ENCODE measurements at places on chromosomes 12 and 14.

GRCh38 chr12:11758510-11759493, 109.3 kb downstream of the ETV6 start:
- DNase-seq: no peak

DNA sequence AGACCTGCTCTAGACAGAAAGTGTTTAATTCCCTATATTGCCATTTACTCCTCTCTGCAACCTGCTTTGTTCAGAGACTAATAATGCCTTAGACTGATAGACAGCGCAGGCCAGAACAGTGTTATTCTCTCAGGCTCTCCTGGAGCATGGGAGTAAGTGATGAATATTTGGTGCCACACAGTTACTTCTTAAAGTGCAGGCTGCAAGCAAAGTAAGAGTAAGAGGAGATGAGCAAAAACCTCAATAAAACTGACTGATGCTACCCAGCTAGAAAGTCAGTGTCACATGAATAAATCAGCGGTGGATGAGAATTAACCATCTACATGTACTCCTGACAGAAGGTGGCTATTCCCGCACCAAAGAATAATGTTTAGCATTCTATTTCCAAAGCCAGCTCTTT, 9.9 kb downstream of the TRIM9 start:
- DNase-seq: no peak

DNA sequence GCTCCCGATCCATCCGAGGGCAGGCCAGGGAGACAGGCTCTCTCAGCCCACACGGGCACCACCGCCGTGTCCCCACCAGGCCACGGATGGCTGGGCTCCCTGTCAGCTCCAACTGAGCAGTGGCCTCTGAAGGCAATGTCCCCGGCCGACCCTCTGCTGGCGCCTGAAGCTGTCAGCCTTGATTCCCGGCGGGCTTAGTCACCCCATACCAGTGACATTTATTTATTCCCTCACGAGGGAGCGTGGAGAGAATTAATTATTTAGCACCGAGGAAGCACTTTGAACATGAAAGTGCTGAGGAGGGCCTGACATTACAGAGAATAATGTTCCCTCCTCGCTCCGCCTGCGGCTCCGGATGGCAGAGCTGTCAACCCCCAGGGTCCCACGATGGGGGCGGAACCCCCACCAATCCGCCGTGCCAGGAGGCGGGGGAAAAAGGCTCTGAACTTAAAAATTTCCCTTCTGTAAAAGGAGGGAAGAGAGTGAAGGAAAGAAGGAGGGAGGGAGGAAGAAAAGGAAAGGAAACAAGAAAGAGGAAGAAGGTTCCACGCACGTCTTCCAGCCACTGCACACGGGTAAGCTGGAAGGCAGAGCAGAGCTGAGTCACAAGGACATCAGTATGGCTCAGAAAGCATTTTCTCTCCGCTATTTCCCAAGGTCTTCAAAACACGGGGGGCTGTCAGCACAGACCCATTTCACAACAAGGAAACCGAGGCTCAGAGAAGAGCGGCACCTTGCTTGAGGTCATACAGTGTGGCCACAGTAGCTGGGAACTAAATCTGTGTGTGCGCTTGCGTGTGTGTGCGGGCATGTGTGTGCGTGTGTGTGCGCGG, 108.7 kb upstream of the NCOR2 start:
- no peak for DNase-seq

GRCh38 chr14:90535556-90536090, 138.8 kb downstream of the CALM1 start:
- no peak for DNase-seq

GRCh38 chr14:53034688-53035230, 83.9 kb upstream of the FERMT2 start:
- no peak for DNase-seq

DNA sequence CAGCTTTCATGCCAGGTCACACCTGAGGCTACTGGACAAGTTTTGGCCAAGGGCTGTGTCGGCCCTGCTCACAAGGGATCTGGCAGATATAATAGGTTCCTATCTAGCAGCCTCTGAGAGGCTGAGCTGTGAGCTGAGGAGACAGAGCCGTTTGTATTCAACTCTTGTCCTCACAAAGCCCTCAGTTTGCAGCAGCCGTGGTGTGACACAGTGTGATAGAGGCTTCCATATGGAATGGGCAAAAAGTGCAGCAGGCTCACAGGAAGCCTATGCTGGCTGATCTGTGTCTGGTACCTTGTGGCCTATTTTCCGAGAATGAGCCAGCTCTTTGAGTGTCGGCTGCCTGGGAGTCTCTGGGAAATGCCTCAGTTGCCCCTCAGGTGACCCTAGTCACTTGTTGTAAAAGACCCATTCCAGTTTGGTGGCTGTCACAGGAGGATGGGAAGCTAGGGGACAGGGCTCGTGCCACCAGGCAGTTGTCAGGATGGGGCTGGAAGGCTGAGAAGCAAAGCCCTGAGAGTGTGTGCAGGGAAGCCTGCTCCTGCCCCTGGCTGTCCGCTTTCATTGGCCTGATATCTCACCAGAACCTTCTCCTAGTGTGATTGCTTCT, 16.1 kb downstream of the VRTN start:
- DNase-seq: no peak

DNA sequence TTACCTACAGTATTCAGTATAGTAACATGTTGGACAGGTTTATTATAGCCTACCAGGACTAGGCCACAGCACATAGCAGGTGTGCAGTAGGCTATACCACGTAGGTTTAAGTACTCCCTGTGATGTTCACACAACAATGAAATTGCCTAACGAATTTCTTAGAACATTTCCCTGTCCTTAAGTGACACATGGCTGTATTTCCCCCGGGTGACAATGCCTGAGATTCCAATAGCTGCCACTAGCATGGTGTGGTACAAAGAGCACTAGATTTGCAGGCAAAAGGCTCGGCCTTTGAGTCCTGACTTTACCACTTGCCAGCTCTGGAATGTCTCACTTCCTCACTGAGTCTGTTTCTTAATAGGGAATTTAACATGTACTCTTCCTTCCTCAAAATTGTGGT, 19.7 kb downstream of the PTPN21 start:
- DNase-seq: no peak

DNA sequence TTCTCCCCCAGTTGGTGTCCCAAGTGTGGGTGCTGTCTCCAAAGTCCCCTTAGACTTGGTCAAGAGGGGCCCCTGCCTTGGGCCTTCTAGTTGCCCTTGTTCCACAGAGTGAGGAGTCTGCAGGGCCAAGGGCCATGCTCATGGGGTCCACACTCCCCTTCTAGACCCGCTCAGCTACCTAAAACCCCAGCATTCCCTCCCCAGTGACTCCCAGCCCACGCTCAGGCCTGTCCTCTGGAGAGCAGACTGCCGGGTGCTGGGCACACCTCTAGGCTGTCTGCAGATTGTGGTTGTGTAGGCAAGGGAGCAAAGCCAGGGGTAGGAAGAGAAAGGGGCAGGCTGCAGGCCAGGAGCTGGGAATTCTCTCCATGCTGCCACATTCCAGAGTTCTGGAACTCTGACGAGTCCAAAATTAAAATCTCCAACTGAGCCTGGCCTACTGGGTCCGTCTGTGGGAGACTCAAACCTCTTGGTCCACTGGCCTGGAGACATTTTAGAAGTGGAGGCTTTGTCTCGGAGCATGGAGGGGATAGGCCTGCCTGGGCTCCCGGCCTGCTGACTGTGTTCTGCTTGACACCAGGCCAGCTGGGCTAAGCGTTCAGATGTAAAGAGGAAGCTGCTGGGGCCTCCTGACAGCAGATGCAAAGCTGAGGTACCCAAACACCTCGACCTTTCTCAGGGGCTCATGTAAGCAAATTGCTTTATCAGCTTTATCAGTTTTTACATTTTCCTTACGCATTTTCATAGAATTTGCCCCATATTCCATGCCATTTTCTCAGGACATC, 13.7 kb upstream of the KRT5 start:
- DNase-seq: no peak

DNA sequence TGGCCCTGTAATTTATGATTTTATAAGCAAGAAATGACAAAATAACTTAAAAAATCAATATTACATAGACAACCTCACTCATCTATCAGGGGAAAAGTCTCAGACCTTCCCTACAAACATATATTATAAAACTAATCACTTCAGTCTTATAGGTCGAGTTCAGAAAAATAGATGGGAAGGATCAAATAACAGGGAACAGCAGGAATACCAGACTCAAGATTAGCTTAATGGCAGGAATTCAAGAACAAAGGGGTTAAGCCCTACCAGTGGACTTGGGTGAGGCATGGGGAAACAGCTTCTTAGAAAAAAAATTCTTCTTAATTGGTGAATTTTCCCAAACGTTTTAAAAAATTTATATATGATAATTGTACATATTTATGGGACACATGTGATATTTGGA, 51.6 kb upstream of the CRY1 start:
- no peak for DNase-seq

DNA sequence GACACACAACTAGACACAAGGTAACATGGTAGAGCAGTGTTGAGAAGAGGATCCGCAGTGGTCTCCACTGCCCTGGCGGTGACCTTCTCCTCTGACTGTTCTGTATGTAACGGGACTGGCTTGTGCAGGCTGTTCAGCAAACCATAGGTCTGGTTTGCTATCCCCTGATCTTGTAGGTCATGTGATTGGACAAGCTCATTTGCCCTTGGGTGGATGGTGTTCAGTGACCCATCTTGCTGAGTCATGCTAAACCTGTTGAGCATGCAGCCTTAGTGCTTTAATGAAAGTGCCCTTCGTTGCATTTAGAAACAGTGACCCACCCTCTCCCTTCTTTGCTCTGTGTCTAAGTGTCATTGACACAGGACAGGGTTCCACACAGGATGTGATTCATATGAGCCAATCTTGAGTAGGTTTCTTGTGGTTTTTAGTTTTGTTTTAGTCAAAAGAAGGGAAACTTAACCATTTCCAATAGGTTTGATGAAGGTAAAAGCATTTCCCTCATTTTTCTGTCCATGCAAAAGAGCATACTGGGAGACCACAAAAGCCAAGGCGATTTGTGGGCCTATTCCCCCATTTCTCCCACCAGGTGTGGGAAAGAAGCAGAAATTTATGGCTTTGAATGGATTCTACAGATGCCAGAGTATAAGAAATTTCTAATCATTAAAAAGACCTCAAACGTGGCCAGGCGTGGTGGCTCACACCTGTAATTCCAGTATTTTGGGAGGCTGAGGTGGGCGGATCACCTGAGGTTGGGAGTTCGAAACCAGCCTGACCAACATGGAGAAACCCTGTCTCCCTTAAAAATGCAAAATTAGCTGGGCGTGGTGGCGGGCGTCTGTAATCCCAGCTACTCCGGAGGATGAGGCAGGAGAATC, 32.6 kb upstream of the HIF1A start:
- peak; percentile 33 for DNase-seq

DNA sequence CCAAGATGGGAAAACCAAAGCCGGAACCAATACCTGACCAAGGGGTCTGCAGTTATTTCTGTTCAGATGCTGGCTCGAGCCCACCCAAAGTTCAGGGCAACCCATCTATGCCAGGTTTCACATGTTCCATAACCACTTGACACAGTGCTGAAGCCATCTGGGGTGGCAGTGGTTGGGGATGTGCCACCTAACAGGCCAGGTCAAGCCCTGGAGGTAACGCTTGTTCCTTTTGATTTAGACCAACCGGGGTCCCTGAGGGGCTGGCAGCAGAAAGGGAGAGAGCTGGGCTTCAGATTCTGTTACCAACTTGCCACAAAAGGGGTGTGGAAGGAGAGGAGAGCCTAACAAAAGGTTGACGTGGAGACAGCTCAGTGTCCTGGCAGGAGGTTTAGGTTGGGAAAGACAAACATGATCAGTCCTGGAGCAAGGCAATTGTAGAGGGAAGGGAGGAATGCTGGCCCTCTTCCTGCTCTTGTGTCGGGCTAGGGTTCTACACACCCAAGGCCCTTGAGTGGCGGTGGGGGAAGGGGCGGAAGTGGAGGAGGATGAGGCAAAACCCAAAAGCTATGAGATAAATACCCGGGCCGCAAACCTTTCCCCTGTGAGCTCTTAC, 31.9 kb downstream of the CACNA2D4 start:
- no peak for DNase-seq

DNA sequence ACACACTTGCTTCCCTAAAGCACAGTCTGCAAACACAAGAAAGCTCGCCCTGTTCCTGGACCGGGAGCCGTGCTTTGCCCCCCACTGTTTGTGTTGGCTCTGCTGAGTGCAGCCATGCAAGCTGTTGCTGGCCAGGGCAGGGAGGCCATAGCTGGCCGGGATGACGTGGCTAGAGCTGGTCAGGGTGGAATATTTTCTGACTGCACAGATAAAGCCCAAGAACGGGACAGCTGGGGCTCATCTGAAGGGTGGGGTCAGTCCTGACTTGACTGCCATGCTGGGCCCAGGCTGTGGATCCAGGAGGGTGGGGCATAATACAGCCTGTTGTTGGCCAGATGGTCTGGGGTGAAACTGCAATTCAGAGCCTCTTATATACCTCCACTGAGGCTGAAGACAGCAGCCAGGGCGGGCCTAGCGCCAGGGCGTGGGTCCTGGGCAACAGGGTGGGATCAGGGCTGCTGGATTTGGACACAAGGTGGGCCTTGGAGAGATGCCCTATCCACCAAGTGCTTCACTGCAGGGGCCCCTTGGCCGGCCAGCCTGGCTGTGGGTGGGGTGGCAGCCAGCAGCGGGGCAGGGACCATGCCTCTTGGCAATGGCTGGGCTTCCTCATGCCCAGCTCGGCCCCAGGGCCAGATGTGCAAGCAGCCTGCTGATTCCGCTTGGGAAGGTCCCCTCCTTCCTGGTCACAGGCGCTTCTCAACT, 14.8 kb downstream of the KMT5A start:
- no peak for DNase-seq

DNA sequence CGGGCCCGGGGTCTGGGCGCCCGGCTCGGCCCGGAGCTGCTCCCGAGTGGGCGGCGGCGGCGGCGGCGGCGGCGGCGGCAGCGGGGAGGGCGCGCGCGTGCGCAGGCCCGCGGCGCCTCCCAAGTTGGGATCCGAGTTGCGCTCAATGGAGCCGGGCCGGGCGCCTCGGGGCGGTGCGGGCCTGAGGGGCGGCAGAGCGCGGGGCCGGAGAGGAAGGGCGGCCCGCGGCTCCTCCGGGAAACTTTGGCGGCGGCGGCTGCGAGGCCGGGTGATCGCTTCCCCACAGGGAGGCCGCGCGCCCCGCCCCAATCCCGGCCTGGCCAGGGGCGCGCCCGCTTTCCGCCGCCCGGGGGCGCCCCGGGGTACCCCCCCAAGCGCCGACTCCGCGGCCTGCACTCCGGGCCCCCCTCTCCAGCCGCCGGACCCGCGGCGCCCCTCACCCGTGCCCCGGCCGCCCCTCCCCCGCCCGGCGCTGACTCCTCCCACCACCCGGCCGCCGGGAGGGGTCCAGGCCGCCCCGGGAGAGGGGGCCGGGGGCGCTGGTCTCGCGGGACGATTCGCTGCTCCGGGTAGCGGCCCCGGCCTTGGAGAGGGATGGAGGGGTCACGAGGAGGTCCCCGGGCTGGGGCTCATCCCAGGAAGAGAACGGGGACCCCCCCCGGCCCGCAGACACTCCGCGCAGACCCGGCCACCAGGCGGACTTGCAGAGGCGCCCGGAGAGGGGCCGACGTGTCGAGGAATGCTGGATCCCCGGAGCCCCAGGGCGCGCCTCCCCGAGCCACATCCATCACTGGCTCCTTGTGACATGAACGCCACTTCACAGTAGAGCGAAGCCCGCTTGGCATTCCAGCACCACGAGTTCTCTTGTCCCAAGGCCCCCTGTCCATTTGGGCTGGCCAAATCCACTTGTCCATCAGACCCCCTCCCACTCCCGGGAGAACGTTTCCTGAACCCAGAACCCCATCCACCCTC, at the start of gene RILPL1:
RILPL1 (minus strand) TSS at position 48 of the 972 bp plus-strand sequence. CDS start 237 bp downstream, outside the sequence.
- DNase-seq: peak; percentile 40
